Myocyte (in vitro differentiated cells): ENCODE measurements at places on chromosomes 4 and X.

DNA sequence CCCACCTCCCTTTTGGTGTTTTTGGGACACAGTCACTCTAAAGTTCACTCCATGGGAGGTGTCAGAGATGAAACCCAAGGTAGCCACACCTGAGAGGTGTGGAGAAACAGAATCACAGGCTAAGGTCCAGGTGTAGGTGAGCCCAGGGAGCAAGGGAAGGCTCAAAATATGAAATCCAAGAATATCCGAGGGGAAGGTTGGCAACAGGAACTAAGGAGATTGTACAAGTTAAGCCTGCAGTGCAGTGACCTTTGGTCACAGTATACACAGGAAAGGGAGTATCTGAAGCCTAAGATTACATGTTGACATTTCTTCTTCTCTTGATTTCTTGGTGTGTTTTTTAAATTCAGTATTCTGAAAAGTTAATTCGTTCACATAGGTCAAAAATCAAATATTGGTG is 46.5 kb downstream of the PHF8 start:
- no peak for DNase-seq

DNA sequence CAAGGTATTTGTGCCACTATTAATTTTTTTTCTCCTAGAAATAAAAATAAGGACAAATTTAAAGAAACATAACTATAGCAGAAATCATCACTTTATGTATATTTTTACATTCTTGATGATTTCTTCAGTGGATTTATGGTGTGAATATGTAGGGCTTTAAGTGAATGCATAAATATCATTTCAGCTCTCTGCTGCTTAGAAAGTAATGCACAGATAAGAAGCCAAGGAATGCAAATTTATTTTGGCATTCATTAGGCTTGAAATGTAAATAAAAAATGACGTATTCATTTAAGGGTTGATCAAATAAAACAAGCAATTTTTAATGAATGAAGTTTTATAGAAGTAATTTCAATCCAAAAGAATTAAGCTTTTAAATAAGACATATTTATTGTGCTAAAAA is 66.3 kb downstream of the NFKB1 start:
- no peak for DNase-seq

DNA sequence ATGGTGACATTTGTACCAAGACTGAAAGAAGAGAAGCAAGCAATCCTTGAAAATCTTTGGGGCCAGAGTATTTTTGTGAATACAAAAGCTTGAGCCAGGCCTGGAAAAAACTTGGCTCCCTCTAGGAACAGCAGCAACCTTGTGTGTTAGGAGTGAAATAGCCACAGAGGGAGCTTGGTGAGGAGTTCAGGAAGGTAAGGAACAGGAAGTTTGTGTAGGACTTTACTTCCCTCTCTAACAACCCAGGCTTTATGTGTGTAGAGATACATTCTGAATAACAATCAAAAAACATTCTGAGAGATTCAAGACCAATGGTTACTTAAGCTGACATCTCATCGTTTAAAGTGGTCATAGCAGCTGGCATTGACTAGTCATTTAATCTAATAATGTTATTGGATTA is 668.5 kb downstream of the PCDH18 start:
- no peak for DNase-seq

DNA sequence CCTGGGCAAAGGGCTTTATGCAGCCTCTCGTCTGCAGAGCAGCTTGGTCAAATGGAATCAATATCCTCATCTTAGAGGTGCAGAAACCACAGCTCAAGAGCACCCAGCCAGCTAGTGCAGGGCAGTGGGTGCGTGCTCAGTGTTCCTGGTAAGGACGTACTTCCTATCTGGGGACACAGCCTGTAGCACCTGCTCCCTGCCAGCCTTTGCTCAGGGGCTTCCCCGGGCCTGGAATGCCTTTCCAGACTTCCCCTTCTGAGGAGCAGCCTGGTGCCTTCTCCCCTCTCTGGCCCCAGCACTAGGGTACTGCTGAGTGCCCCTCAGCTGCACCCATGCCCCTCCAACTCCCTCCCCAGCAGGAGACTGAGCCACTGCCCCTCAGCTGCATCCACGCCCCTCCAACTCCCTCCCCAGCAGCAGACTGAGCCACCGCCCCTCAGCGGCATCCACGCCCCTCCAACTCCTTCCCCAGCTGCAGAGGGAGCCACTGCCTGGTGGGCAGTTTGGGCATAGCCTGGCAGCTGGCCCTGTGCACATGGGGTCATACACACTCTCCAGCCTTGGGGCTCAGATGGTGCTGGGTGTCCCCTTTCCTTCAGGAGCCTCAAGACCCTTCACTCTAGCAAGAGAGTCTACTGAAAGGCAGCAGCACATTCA is 42.2 kb upstream of the AFAP1 start:
- no peak for DNase-seq

DNA sequence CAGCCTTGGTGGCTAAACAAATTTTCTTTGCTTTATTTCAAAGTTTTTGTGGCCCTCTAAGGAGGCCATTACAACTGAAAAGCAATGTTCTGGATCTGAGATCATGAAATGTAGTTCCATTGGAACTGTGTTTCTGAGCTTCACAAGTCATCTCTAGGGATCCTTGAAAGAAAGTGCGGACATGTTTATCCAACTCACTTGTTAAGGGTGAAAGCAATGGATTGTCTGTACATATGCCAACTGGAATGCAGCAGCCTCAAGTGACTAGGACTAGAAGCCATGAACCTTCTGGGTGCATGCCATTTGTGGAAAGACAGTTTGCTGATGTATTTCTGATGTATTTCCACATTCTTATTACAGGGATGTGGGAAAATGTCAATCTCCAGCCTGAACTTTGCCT is 36.7 kb upstream of the KLHL13 start:
- DNase-seq = no peak

- peak; percentile 98 for DNase-seq
Measured at GRCh38 chr4:124903995-124904722, 191.6 kb upstream of the ANKRD50 start.

DNA sequence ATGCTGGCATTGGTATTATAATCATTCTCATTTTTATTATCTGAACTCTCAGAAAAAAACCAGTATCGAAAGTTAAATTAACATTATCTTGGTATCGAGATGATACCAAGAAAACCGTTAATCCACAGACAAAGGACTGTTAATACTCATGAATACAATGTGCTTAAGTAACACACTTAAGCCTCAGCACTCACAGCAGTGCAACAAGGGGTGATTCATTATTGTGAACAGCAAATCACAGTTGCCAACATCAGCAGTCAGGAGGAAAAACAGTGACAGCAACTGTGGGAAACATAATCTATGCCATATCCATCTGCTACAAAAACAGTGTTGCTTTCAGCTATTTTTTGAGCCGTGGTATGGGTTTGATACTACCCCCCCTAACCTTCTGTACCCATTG is 210.9 kb upstream of the ATOH1 start:
- no peak for DNase-seq
